ENCODE measurements at places on chromosomes 2 and 18. TPM values are rescaled to one million over a fixed set of nuclear protein-coding genes. Genes with fewer than 3 reads are reported as not detected.

FAM210A gene
- total RNA-seq, result 19.8 TPM

UGT1A7 gene
- not detected for total RNA-seq

PJVK gene
- 1.6 TPM for total RNA-seq

REEP1 gene
- total RNA-seq, result 24.0 TPM

SDC1 gene
- 2.1 TPM for total RNA-seq

LRRC30 gene
- total RNA-seq, result 9.4 TPM

KIF1A gene
- total RNA-seq, result 4.7 TPM

ADRA2B gene
- total RNA-seq, result 2.1 TPM

PRKAG3 gene
- 9.9 TPM for total RNA-seq

GRP gene
- not detected for total RNA-seq

MFSD2B gene
- 0.52 TPM for total RNA-seq

CLEC4F gene
- total RNA-seq, result not detected

ASIC4 gene
- not detected for total RNA-seq

RNF152 gene
- 17.2 TPM for total RNA-seq

OTX1 gene
- total RNA-seq, result not detected

HNMT gene
- 43.3 TPM for total RNA-seq

GMCL1 gene
- 7.8 TPM for total RNA-seq

THOC1 gene
- total RNA-seq, result 59.5 TPM

PPP1R1C gene
- 1.6 TPM for total RNA-seq

ANKRD62 gene
- total RNA-seq, result not detected

SPATA3 gene
- not detected for total RNA-seq

BCL11A gene
- total RNA-seq, result 4.2 TPM

DYSF gene
- total RNA-seq, result 88.7 TPM

LIMS3 gene
- 1.6 TPM for total RNA-seq

HJURP gene
- total RNA-seq, result 3.1 TPM

NEURL3 gene
- total RNA-seq, result not detected

ITGA4 gene
- 19.3 TPM for total RNA-seq

ZAP70 gene
- total RNA-seq, result 3.1 TPM

ELOA2 gene
- total RNA-seq, result not detected

CCDC195 gene
- not detected for total RNA-seq

CXCR1 gene
- total RNA-seq, result 0.52 TPM

NIF3L1 gene
- 23.0 TPM for total RNA-seq

All from skeletal muscle tissue (tissue), 5 donors.